ENCODE measurements at places on chromosomes 12 and 14. TPM values are rescaled to one million over a fixed set of nuclear protein-coding genes. Genes with fewer than 3 reads are reported as not detected.

- no peaks in the 10 kb centered on the region for H3K4me1 ChIP-seq
- no peaks in the 10 kb centered on the region for H3K36me3 ChIP-seq
- no peak overlapping the region for H3K27ac ChIP-seq
- no peak overlapping the region for H3K4me3 ChIP-seq
Observed at GRCh38 chr12:69052613-69053408, 119.8 kb upstream of the CPM start.

DNA sequence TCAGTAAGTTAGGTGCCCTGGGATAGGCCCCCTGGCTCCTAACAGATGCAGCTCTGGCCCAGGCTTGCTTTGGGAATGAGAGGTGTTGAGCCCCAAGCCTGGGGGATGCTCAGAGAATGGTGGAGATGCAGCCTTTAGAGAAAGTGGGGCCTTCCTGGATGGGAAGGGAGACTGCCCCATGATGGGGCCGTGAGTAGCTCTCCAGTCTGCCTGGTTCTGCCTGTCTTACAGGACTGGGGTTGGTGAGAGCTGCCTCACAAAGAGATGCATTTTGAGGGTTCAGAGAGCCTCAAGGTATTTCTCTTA lies 523 bp upstream of the VRTN start:
- no peak for DNase-seq
- no peaks in the 10 kb centered on the region for H3K4me1 ChIP-seq
- no peak overlapping the region for H3K4me3 ChIP-seq
- no peak overlapping the region for H3K27ac ChIP-seq
- no peaks in the 10 kb centered on the region for H3K36me3 ChIP-seq

DNA sequence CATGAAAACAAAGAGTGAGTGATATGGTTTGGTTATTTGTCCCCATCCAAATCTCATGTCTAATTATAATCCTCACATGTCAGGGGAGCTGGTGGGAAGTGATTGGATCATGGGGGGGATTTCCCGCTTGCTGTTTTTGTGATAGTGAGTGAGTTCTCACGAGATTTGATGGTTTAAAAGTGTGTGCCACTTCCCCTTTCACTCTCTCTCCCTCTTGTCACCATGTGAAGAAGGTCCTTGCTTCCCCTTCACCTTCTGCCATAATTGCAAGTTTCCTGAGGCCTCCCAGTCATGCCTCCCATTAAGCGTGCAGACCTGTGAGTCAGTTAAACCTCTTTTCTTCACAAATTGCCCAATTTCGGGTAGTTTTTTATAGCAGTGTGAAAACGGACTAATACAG lies 2.1 kb upstream of the ATXN7L3B start:
- no peaks in the 10 kb centered on the region for H3K27me3 ChIP-seq
- H3K4me3 ChIP-seq: no peak overlapping the region
- H3K36me3 ChIP-seq: peaks cover under 1% of the 10 kb centered on the region
- H3K27ac ChIP-seq: no peak overlapping the region
- H3K4me1 ChIP-seq: peaks cover 3% of the 10 kb centered on the region

GRCh38 chr14:99252443-99252939 lies 19.5 kb downstream of the BCL11B start:
- H3K36me3 ChIP-seq: no peaks in the 10 kb centered on the region
- H3K4me3 ChIP-seq: no peak overlapping the region
- no peaks in the 10 kb centered on the region for H3K27me3 ChIP-seq
- no peak for DNase-seq
- no peak overlapping the region for H3K27ac ChIP-seq
- H3K4me1 ChIP-seq: no peaks in the 10 kb centered on the region

DNA sequence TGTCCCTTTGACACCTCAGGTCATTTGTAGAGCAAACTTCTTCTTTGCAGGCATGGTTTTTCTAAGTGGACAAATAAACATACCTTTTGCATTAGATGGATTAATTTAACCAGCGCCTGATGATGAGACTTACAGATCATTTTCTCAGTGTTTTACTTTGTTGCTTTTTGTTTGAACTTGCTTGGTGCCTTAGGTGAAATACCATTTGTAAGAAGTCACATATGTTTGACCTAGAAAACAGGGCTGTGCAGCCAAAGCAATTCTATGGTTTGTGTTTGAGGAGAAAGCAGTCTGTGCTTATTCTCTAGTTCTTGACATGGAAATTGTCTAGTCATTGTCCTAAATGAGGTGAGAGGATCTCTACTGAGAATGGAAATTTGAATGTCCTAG lies 111.1 kb downstream of the DIP2B start:
- H3K27me3 ChIP-seq: no peaks in the 10 kb centered on the region
- DNase-seq: no peak
- H3K27ac ChIP-seq: no peak overlapping the region
- peaks cover 6% of the 10 kb centered on the region for H3K4me1 ChIP-seq
- no peaks in the 10 kb centered on the region for H3K36me3 ChIP-seq

- H3K27me3 ChIP-seq: no peaks in the 10 kb centered on the region
- no peak within 1 kb of the TSS for H3K27ac ChIP-seq
- H3K4me3 ChIP-seq: no peak within 1 kb of the TSS
- no peak for DNase-seq
- H3K36me3 ChIP-seq: no peaks in the 10 kb centered on the region
Observed at GRCh38 chr14:32329146-32329545, at the start of gene AKAP6. Gene AKAP6 (plus strand): TSS chr14:32329298. CDS start chr14:32433494, 104,196 bp downstream.

- no peak overlapping the region for H3K27ac ChIP-seq
- DNase-seq: no peak
- no peaks in the 10 kb centered on the region for H3K36me3 ChIP-seq
- no peak overlapping the region for H3K4me3 ChIP-seq
- no peaks in the 10 kb centered on the region for H3K27me3 ChIP-seq
Observed at GRCh38 chr14:70827347-70827746, 18.0 kb upstream of the MAP3K9 start.

DNA sequence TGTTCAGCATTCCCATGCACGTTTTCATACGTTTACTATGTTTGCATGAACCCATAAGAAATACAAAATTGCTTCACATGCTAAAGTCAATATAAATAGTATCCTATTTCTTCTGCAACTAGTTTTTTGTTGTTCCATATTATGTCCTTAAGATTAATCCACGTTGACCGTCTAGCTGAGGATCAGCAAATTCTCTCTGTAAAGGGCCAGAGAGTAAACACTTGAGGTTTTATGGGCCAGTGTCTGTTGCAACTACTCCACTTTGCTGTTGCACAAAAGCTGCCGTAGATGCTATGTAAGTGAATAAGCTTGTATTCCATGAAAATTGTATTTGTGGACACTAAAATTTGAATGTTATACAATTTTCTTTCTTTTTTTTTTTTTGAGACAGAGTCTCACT lies 21.1 kb upstream of the PITPNM2 start:
- no peak for DNase-seq
- H3K4me3 ChIP-seq: no peak overlapping the region
- H3K27me3 ChIP-seq: no peaks in the 10 kb centered on the region
- H3K36me3 ChIP-seq: peaks cover 2% of the 10 kb centered on the region

DNA sequence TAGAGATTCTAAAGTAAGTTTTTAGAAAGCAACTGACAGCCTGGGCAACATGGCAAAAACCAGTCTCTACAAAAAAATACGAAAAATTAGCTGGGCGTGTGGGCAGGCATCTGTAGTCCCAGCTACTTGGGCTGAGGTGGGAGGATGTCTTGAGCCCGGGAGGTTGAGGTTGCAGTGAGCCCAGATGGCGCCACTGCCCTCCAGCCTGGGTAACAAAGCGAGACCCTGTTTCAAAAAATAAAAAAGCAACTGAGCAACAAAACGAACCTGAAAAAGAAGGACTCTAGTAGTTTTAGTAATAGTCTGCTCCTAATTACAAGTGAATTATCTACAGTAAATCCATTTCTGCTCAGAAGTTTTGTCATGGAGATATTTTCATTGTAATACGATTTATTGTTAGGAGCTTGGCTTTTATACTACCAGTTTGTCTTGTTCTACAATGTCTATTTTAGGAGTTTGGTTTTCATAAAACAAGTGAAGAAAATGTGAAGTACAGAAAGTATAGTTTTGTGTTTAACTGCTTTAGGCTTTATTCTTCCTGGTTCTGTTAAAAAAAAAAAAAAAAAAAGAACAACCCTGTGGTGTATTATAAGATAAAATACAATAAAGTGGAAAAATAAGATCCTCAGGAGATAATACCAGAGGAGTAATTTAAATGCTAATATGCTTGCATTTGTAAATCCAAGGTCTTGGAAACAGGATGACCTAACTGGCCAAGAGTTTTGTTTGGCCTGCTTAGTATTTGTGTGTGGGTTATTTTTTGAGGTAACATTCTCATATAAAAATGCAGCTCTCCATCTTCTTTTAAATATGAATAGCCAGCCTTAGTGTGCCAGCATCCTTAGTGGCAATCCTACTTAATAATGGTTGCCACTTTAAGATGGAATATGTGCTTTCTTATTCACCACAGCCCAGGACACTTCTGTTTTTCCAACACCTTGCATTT lies 2.8 kb downstream of the TMX1 start:
- H3K4me1 ChIP-seq: peaks cover 2% of the 10 kb centered on the region
- DNase-seq: no peak
- no peaks in the 10 kb centered on the region for H3K27me3 ChIP-seq
- H3K27ac ChIP-seq: no peak overlapping the region
- no peak overlapping the region for H3K4me3 ChIP-seq

DNA sequence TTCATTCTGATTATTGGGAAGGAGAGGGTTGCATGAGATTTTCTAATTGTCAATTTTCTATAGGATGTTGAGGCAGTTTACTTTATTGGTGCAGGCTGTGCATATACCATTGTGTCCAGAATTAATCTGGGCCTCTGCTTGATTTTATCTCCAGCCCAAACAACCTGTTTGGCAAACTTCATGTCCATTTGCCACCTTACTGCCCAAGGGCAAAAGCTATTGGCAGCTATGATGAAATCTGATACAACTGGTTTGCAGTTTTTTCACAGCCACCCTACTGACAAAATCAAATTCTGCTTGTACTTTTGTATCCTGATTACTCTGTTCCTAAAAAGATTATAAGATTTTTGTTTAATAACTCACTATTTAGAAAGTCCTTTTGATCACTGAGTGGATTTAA lies 789.2 kb upstream of the FBXO33 start:
- no peak for DNase-seq
- no peaks in the 10 kb centered on the region for H3K4me1 ChIP-seq
- no peaks in the 10 kb centered on the region for H3K27me3 ChIP-seq
- H3K36me3 ChIP-seq: no peaks in the 10 kb centered on the region
- no peak overlapping the region for H3K4me3 ChIP-seq

DNA sequence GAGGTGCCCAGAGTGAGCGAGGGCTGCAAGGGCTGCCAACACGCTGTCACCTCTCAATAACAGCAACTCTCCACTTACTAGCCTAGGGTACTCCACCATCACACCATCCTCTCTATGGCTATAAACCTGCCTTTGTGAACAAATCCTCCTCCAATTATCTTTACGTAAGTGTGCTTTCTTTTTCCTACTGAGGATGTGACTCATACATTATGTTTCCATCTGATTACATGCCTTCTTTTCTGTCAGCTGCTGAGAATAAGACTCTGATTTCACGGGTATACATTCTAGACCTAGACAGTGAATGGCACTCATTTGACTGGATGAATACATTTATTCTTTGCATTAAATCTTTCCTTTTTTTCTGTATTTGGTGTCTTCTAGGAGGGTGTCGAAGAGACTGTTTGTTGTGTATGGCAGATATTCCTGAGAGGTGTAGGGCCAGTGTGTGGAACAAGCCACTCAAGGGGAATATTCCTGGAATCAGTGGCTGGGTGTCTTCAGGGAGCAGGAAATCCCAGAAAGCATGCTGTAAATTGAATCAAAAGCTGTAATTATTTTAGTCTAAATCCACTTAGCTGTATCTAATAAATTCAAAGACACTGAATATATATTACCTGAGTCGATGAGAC lies 327.3 kb upstream of the TMTC1 start:
- no peaks in the 10 kb centered on the region for H3K27me3 ChIP-seq
- H3K4me1 ChIP-seq: no peaks in the 10 kb centered on the region
- H3K36me3 ChIP-seq: no peaks in the 10 kb centered on the region
- DNase-seq: no peak

- no peak for DNase-seq
- H3K27me3 ChIP-seq: no peaks in the 10 kb centered on the region
- no peak overlapping the region for H3K4me3 ChIP-seq
- no peaks in the 10 kb centered on the region for H3K4me1 ChIP-seq
Observed at GRCh38 chr14:104599446-104599845, 5.1 kb downstream of the TMEM179 start.

Gene FOXG1
- polyA plus RNA-seq: not detected

Gene EMP1
- 39.4 TPM for polyA plus RNA-seq

Gene DGLUCY
- polyA plus RNA-seq: 15.1 TPM

Gene PPFIA2
- polyA plus RNA-seq: 5.4 TPM

All from aorta (tissue), 5 donors.